ENCODE measurements at places on chromosomes 16 and 17. TPM values are rescaled to one million over a fixed set of nuclear protein-coding genes. Genes with fewer than 3 reads are reported as not detected.

DNA sequence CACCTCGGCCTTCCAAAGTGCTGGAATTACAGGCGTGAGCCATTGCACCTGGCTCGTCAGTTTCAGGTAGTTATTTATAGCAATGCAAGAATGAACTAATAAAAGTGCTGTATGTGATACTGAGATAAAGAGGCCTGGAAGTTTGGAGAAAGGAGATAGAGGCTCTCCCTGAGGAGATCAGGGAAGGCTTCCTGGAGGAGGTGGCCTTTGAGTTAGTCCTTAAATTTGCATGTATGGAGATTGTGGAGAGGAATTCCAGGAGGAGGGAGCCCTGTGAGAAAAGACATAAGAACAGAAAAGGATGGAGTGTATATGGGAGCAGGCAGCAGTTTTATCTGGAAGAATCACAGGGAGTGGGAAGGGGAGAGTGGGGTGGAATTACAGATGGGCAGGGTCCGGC lies 276.6 kb upstream of the EEF2KMT start:
- H3K36me3 ChIP-seq, result no peaks in the 10 kb centered on the region
- no peaks in the 10 kb centered on the region for H3K27me3 ChIP-seq
- H3K4me1 ChIP-seq, result no peaks in the 10 kb centered on the region
- DNase-seq, result no peak

- no peak overlapping the region for H3K4me3 ChIP-seq
- H3K27ac ChIP-seq, result no peak overlapping the region
- H3K36me3 ChIP-seq, result peaks cover 21% of the 10 kb centered on the region
- H3K27me3 ChIP-seq, result no peaks in the 10 kb centered on the region
Measured at GRCh38 chr17:37160944-37161343, 212.2 kb downstream of the AATF start.

TP53TG3F gene
- total RNA-seq, result not detected

GRCh38 chr17:79812353-79813258 lies 15.7 kb upstream of the CBX8 start:
- H3K27me3 ChIP-seq, result peaks cover 100% of the 10 kb centered on the region
- DNase-seq, result no peak
- no peaks in the 10 kb centered on the region for H3K36me3 ChIP-seq
- H3K4me3 ChIP-seq, result peak overlapping the region; percentile 43

GRCh38 chr16:11102523-11102898 lies 153.5 kb downstream of the SOCS1 start:
- H3K36me3 ChIP-seq, result no peaks in the 10 kb centered on the region
- DNase-seq, result no peak
- H3K27ac ChIP-seq, result no peak overlapping the region
- H3K4me3 ChIP-seq, result no peak overlapping the region
- peaks cover 43% of the 10 kb centered on the region for H3K4me1 ChIP-seq
- H3K27me3 ChIP-seq, result no peaks in the 10 kb centered on the region

- no peaks in the 10 kb centered on the region for H3K27me3 ChIP-seq
- H3K4me3 ChIP-seq, result peak overlapping the region; percentile 94
- no peak for DNase-seq
- H3K4me1 ChIP-seq, result peaks cover 70% of the 10 kb centered on the region
- H3K36me3 ChIP-seq, result no peaks in the 10 kb centered on the region
Measured at GRCh38 chr16:8962393-8963009, 1.2 kb downstream of the USP7 start.

C1QTNF8 gene
- not detected for total RNA-seq

DNA sequence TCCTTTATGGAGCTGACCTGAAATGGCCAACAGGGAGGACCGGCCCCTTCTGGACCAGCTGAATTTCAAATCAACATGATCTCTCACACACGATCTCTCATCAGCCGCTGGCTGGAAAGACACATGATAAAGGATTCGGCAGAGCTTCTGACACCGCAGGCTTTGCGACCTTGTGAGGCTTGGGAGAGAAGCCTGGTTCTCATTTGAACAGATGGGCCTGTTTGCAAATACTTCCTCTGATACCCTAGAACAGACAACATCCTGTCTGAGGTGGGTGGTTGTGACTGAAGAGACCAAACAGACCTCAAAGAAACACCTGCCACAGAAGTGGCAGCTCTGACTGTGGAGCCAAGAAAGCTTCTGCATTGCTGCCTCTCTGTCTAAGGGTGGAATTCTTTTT lies 77.9 kb upstream of the SDK2 start:
- peaks cover 21% of the 10 kb centered on the region for H3K27me3 ChIP-seq
- no peak overlapping the region for H3K4me3 ChIP-seq
- peaks cover 8% of the 10 kb centered on the region for H3K4me1 ChIP-seq
- no peak overlapping the region for H3K27ac ChIP-seq
- DNase-seq, result no peak

DNA sequence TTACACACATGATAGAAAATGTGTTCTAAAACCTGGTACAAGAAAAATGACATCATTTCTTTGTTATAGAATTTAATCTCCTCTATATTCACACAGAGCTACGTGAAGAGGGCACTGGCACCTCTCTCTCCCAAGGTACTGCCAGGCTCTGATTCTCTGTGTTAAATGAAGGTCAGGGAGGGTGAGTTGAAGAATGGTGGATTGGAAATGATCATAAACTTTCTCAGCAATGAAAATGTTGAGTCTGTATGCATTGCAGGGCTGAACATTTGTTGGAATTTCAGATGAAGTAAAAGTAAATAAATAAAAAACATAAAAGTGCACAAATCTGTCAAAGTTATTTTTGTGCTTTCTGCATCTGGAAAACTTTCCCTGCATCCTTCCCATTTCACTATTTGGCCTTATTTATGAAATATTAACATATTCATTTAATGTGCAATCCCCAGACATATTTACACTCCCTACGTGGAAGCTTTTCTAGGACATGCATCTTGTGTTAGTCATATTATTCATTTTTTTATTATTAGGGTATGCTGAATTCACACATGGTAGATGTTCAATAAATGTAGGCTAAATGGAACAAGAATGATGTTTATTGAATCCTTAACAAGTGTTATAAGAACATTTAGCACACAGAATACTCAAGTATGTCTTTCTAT lies 810.3 kb upstream of the CDH8 start:
- H3K36me3 ChIP-seq, result no peaks in the 10 kb centered on the region
- no peak overlapping the region for H3K27ac ChIP-seq
- DNase-seq, result no peak
- no peak overlapping the region for H3K4me3 ChIP-seq
- H3K27me3 ChIP-seq, result no peaks in the 10 kb centered on the region
- no peaks in the 10 kb centered on the region for H3K4me1 ChIP-seq

P2RX5 gene
- total RNA-seq, result not detected

CCL7 gene
- not detected for total RNA-seq

DNA sequence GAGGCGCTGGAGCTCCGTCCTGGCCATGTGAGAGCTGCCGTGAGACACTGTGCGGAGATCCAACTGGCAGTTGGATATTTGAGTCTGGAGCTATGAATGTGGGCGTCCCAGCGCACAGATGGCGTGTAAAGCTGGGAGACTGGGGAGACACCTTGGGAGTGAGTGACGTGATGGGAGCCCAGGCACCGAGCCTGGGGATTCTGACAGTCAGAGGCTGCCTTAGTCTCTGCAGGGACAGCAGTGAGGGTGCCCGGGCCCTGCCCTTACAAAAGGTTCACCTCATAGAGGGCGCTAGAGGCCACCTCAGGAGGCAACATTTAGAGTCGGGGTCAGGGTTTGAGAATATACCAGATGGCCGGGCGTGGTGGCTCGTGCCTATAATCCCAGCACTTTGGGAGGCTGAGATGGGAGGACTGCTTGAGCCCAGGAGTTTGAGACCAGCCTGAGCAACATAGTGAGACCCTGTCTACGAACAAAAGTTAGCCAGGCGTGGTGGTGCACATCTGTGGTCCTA lies 194.1 kb upstream of the GSE1 start:
- H3K36me3 ChIP-seq, result no peaks in the 10 kb centered on the region
- H3K27ac ChIP-seq, result no peak overlapping the region
- no peak for DNase-seq
- H3K27me3 ChIP-seq, result no peaks in the 10 kb centered on the region

DNA sequence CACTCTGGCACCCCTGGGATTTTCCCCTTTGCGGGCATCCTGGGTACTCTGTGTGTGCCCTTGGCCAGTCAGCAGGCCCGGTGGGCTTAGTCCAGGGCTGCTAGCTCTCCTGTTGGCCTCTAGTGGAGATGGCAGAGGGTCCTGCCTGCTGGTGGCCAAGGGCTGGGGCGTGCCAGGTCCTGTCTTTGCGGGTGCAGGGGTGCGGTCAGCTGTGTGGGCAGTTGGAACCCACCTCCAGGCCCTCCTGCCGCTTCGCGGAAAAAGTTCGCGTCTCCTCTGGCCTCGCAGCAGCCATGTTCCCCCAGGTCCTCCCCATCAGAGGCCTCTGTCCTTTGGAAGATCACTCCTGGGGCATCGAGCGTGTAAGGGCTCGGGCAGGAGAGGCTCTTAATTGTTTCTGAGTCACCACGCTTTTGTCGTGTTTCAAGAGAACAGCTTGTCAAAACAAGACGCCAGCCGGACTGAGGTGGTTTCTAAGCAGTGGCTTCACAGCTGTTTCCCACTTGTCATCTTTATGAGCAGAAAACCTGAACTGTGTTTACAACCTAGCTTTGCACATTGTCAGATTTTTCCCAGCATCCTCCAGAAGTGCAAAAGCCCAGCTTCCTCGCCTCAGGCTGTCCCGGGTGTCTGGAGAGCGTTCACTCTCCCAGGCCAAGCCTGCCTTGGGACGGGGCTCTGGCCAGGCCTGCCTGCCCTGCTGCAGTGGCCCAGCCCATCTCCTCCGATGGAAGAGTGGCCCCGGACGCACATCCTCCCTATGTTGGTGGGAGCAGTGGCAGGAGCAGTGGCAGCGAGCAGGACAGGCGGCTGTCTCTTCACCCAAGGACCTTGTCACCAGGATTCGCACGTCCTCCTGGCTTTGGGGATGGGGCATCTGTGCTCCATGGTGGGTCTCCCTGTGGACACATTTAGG lies 5.0 kb upstream of the DNASE1L2 start:
- peak overlapping the region; percentile 66 for H3K27ac ChIP-seq
- DNase-seq, result no peak
- H3K4me3 ChIP-seq, result no peak overlapping the region

- no peaks in the 10 kb centered on the region for H3K27me3 ChIP-seq
- no peaks in the 10 kb centered on the region for H3K36me3 ChIP-seq
- H3K4me3 ChIP-seq, result no peak overlapping the region
- no peak overlapping the region for H3K27ac ChIP-seq
Measured at GRCh38 chr16:74560912-74561311, 46.0 kb downstream of the GLG1 start.

- H3K4me3 ChIP-seq, result no peak overlapping the region
- H3K4me1 ChIP-seq, result no peaks in the 10 kb centered on the region
- H3K27me3 ChIP-seq, result no peaks in the 10 kb centered on the region
- DNase-seq, result no peak
- H3K27ac ChIP-seq, result no peak overlapping the region
- peaks cover 98% of the 10 kb centered on the region for H3K36me3 ChIP-seq
Measured at GRCh38 chr16:28983644-28984043, 1.2 kb upstream of the LAT start.

- no peak overlapping the region for H3K27ac ChIP-seq
- H3K36me3 ChIP-seq, result no peaks in the 10 kb centered on the region
- H3K4me3 ChIP-seq, result no peak overlapping the region
- no peaks in the 10 kb centered on the region for H3K27me3 ChIP-seq
Measured at GRCh38 chr17:21686165-21687015, 5.9 kb upstream of the KCNJ18 start.

COX6A2 gene
- total RNA-seq, result not detected

DNAH3 gene
- total RNA-seq, result 1.4 TPM

DNA sequence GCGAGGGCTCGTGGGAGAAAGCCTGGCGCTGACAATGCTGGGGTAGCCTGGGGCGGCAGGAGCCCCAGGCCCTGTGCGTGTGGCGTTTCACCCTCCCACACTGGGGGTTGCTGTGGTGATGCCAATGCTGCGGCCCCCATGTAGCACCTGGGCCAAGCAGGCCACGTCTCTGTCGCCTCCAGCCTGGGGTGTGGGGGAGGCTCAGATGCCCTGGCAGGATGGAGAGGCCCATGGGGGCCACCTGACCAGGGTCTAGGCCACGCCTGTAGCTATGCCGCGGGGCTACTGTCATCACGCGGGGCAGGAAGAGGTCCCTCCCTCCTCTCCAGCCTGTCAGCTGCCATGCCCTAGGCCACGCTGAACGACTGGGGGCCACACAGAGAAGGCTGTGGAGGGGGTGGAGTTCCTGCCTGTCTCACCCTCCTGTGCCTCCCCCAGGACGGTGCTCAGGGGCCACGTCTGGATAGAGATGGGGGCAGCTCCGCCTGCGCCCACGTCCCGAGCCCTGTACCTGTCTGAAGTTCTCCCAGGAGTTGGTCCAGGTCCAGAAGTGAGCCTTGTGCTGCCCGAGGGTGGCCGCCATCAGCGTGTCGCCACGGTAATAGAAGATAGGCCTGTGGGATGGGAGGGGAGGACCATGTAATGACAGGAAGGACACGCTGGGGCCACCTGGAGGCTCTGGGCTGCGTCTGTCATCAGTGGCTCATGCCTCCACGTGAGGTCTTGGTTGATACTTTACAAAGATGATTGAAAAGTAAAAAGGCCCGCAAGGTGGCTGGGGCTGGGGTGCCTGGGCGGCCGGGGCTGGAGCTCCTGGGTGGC lies 12.7 kb upstream of the APRT start:
- H3K27me3 ChIP-seq, result no peaks in the 10 kb centered on the region
- H3K27ac ChIP-seq, result no peak overlapping the region
- H3K4me1 ChIP-seq, result peaks cover 13% of the 10 kb centered on the region

SBK1 gene
- total RNA-seq, result 2.6 TPM

- no peak for DNase-seq
- H3K27me3 ChIP-seq, result no peaks in the 10 kb centered on the region
- no peaks in the 10 kb centered on the region for H3K36me3 ChIP-seq
- no peaks in the 10 kb centered on the region for H3K4me1 ChIP-seq
- H3K27ac ChIP-seq, result no peak overlapping the region
Measured at GRCh38 chr16:9763505-9763904, 418.7 kb downstream of the GRIN2A start.

GRCh38 chr16:68731637-68732036 lies 5.5 kb upstream of the CDH1 start:
- H3K4me1 ChIP-seq, result peaks cover 10% of the 10 kb centered on the region
- no peak overlapping the region for H3K27ac ChIP-seq
- no peak overlapping the region for H3K4me3 ChIP-seq
- no peaks in the 10 kb centered on the region for H3K36me3 ChIP-seq
- peaks cover 13% of the 10 kb centered on the region for H3K27me3 ChIP-seq
- DNase-seq, result no peak

DNA sequence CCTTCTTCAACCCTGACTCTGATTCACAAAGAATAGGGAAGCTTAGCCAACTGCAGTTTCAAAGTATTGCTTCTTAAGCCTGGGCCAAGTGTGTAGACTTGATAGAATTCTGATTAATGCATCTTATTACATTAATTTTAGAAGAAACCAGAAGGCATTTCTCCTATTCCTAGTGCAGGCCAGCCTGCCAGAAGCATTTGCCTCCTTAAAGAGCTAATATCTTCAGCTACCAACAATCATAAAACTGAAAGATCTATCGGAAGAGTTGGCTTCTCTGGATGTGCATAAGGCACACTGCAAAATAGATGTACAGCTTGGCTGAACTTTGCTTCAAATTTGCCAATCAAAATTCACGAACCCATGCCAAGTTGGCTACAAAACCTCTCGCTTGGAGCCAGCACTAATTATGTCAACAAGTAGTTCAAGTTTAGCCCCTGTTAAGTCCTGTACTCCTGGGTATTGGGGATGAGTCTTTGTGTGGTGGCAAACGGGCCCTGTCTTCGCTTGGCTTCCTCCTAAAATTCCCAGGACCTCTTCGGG lies 717.8 kb downstream of the WWOX start:
- DNase-seq, result no peak
- H3K4me1 ChIP-seq, result peaks cover 30% of the 10 kb centered on the region
- peak overlapping the region; percentile 33 for H3K27ac ChIP-seq
- H3K36me3 ChIP-seq, result no peaks in the 10 kb centered on the region
- no peak overlapping the region for H3K4me3 ChIP-seq

GRCh38 chr17:69361156-69361555 lies 34.2 kb upstream of the ABCA5 start:
- H3K4me3 ChIP-seq, result no peak overlapping the region
- no peaks in the 10 kb centered on the region for H3K4me1 ChIP-seq
- H3K27ac ChIP-seq, result no peak overlapping the region
- H3K27me3 ChIP-seq, result no peaks in the 10 kb centered on the region
